ENCODE measurements at places on chromosomes 13 and 19. TPM values are rescaled to one million over a fixed set of nuclear protein-coding genes. Genes with fewer than 3 reads are reported as not detected.

Gene FBL
- 403 TPM for total RNA-seq

Gene GARIN5A
- total RNA-seq: 13.3 TPM

GRCh38 chr13:33931397-33932311 lies 113.7 kb downstream of the RFC3 start:
- H3K27me3 ChIP-seq: no peaks in the 10 kb centered on the region
- peaks cover 23% of the 10 kb centered on the region for H3K4me1 ChIP-seq
- no peak overlapping the region for H3K27ac ChIP-seq
- H3K36me3 ChIP-seq: no peaks in the 10 kb centered on the region
- H3K4me3 ChIP-seq: no peak overlapping the region

- no peak for DNase-seq
- no peaks in the 10 kb centered on the region for H3K36me3 ChIP-seq
- peaks cover 11% of the 10 kb centered on the region for H3K4me1 ChIP-seq
- H3K27ac ChIP-seq: no peak overlapping the region
- H3K4me3 ChIP-seq: no peak overlapping the region
These were observed 217.1 kb downstream of the POSTN start for GRCh38 chr13:37381502-37381901.

- no peaks in the 10 kb centered on the region for H3K27me3 ChIP-seq
- DNase-seq: no peak
- no peaks in the 10 kb centered on the region for H3K36me3 ChIP-seq
- no peaks in the 10 kb centered on the region for H3K4me1 ChIP-seq
- H3K27ac ChIP-seq: no peak overlapping the region
These were observed 21.5 kb upstream of the NFIC start for GRCh38 chr19:3344608-3345598.
